Stimulated activated CD8-positive, alpha-beta memory T cell treated with anti-CD3 and anti-CD28 coated beads, Interleukin-7, amount 100 ng/mL, for 1 hour (primary cell): ENCODE measurements at places on chromosomes 16 and 17.
A peak's percentile ranks its signal among the peaks of the same experiment; 100 is the strongest.

GRCh38 chr16:740459-740763 is 386 bp downstream of the CIAO3 start:
- no peak for DNase-seq

DNA sequence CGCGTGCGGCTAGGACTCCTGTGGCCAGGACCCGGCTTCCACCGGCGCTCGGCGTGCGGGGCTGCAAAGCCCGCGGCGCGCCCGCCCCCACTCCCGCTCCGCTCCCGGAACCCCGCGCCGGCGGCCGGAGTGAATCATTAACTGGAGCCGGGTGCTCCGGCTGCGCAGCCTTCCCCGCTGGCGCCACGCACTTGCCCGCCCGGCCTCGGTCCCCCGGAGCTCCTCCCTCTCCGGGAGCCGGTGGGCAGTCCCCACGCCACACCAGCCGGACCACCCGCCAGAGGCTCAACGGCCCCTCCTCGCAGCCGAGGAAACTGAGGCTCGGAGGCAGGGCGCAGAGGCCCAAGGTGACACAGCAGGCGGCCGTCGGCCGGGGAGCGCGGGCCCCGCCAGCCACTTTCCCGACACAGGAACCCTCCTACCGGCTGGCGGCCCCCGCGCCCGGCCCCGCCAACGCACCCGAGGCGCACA is 580 bp downstream of the BCAR1 start:
- DNase-seq: no peak

- no peak for DNase-seq
Measured at GRCh38 chr17:35404360-35404759, 27.9 kb downstream of the SLFN12 start.

GRCh38 chr17:64780096-64781013 is 118.2 kb upstream of the SMURF2 start:
- DNase-seq: peak; percentile 41

- DNase-seq: no peak
Measured at GRCh38 chr17:37037590-37038155, 88.9 kb downstream of the AATF start.

- no peak for DNase-seq
Measured at GRCh38 chr17:77279448-77280303, 138.9 kb downstream of the SEC14L1 start.

GRCh38 chr17:1871756-1872155 is 42.0 kb downstream of the RPA1 start:
- no peak for DNase-seq

- no peak for DNase-seq
Measured at GRCh38 chr16:13944816-13945215, 24.9 kb downstream of the ERCC4 start.

- DNase-seq: no peak
Measured at GRCh38 chr16:88681709-88682451, 4.4 kb downstream of the SNAI3 start.

GRCh38 chr16:83040174-83040573 is 413.4 kb downstream of the CDH13 start:
- DNase-seq: no peak

GRCh38 chr16:50699326-50700159 is 6.1 kb downstream of the NOD2 start:
- no peak for DNase-seq
